ENCODE measurements at places on chromosomes 12 and 14.

- no peak for DNase-seq
Observed at GRCh38 chr12:2395354-2395977, 342.7 kb downstream of the CACNA1C start.

- DNase-seq = no peak
Observed at GRCh38 chr12:112685321-112685720, 106.2 kb upstream of the RPH3A start.

DNA sequence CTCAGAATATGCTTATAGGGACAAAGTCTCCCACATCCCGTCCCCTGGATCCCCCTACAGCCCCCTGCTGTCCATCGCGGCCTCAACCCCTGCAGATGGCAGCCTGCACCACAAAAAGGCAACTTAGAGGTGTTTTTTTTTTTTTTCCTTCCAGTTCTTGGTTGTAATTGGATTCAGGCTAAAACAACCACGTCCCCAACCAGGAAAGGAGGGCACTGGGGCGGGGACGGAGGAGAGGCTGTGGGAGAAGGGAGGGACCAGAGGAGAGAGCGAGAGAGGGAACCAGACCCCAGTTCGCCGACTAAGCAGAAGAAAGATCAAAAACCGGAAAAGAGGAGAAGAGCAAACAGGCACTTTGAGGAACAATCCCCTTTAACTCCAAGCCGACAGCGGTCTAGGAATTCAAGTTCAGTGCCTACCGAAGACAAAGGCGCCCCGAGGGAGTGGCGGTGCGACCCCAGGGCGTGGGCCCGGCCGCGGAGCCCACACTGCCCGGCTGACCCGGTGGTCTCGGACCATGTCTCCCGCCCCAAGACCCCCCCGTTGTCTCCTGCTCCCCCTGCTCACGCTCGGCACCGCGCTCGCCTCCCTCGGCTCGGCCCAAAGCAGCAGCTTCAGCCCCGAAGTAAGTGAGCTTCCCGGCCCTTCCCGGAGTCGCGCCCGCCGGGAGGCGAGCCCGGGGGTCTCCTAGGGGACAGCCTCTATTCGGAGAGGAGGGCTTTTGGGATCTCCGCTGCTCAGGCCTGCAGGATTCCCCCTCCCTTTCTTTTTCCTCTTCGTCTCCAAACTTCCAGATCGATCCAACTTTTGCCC, at the start of gene MMP14:
MMP14 (plus strand) TSS at position 285 of the 813 bp plus-strand sequence; CDS start at position 518, 233 bp downstream.
- no peak for DNase-seq

DNA sequence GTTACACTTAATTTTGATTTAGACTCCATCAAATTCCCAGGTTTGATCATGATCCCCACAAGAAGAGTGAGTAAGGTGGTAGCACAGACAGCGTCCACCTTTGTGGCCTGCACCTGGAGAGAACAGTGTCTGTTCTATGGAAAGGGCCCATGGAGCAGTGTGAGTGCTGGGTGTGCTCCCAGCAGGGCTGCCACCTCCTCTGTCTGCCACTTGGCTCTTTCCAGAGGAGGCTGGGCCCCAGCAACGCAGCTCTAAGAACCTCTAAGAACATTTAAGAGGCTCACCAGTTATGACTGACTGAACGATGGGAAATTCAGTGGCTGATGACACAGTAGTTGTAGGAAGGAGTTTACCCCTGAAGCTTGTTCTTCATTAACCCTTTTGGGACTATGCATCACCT, 17.3 kb downstream of the VDR start:
- DNase-seq = no peak

GRCh38 chr14:75979648-75980565, 1.9 kb downstream of the TGFB3 start:
- no peak for DNase-seq

GRCh38 chr14:63677891-63678379, 36.3 kb upstream of the WDR89 start:
- DNase-seq = no peak

Measured in stimulated activated CD4-positive, alpha-beta T cell treated with anti-CD3 and anti-CD28 coated beads, TNF-alpha, amount 100 ng/mL, for 1 hour (primary cell).